NCI-H1105 treated with DMSO at 0.1 percent for 48 hours (cell line): ENCODE measurements at places on chromosomes 3 and 15.

DNA sequence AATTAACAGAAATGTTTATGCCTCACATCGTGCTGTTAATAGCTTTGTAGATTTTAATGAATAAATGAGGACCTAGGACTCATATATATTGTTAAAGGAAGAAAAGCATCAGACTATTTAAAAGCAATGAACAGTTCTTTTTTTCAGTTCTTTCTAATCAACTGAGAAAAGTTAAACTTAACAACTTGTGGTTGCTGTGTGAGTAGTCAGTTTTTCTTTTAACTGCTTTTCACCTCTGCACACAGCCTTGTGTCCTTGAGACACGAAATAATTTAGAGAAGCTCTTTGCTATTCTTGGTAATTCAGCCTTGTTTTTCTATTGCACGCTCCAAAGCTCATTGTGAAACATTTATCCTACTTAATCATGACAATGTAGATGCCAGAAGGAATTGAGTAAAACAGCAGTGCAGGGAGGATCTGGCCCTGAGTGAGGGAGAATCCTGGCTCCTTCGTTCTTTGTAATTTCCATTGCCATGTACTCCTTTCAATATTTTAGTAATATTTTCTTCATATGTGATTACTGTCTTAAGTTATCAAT lies 499.0 kb downstream of the PYDC2 start:
- DNase-seq, result no peak

DNA sequence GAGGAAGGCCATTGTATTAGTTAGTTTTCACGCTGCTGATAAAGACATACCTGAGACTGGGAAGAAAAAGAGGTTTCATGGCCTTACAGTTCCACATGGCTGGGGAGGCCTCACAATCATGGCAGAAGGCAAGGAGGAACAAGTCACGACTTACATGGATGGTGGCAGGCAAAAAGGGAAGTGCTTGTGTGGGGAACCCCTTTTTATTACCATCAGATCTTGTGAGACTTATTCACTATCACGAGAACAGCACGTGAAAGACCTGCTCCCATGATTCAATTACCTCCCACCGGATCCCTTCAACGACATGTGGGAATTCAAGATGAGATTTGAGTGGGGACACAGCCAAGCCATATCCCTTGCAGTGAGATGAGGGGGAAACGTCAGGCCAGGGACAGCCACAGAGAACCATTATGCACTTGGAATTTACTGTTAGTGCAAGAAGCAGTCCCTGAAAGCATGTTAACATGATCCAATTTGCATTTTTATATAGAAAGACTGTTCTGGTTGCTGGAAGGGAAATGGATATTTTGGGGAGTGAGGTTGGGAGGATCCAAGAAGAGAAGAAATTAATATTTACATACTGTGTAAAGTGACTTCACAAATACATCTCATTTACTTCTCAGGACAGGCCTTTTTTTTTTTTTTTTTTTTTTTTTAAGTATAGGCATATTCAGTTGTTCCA lies 87.1 kb downstream of the ARNT2 start:
- no peak for DNase-seq

DNA sequence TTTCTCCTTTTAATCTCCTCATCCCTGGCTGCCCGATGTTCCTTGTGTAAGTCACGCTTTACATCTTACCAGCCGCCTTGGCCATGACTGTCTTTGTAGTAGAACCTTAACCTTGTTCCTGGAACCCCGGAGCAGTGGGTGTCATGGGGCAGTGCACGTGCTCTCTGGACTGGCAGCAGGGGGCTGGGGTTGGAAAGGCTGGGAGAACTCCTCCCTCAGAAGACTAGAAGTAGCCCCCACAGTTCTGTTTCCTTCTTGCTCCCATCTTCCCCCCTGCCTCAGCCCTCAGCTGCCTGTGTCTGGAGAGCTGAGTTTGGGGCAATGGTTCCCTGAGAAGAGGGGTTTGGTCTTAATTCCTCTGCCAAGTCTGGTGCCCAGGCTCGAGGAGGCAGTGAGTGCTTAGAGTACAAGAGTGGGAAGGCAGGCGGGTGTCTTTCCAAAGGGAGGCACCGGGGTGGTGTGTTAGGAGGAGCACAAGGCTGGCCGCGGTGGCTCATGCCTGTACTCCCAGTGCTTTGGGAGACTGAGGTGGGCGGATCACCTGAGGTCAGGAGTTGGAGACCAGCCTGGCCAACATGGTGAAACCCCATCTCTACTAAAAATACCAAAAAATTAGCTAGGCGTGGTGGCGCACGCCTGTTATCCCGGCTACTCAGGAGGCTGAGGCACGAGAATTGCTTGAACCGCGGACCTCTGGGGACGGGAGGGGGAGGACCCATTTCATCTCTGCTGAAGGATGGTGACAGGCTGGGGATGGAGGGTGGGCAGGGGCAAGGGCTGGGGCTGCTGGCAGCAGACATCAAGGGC lies 100.4 kb downstream of the VGLL4 start:
- no peak for DNase-seq

DNA sequence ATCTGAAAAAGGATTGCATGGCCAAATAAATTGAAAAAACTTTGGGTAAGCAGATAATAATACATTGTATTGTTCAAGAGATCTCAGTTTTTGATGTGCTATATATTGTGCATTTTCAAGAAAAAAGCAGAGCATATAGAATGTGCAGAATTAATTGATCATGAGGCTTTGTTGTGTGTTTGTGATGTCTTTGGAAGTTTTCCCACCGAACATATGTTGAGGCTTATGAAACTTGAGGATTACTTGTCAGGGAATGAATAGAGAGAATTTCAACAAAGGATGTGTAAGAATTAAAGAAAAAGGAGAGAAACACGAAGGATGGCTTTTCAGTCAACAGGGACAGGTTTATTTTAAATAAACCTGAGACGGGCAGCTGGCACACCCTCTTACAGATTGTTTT lies 232.5 kb upstream of the POU1F1 start:
- no peak for DNase-seq

GRCh38 chr3:45932112-45932511 lies 11.2 kb upstream of the CXCR6 start:
- DNase-seq, result no peak

DNA sequence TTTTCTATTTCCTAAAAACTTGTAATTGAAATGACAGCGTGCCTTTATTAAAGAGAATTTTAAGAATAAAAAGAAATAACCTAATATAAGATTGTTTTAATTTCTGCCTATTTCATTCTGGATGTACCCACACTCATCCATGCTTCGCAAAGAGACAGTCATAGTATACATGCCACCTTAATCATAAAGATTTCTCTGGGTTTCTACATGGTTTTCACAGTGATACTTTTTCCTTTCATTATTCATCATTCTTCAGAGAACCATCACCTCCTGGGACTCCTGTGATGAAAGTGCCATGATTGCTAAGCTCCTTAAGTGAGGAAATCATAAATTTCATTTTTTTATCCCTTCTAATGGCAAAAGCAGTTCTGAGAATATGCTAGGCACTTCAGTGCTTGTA lies 4.3 kb upstream of the CCR8 start:
- DNase-seq, result no peak

DNA sequence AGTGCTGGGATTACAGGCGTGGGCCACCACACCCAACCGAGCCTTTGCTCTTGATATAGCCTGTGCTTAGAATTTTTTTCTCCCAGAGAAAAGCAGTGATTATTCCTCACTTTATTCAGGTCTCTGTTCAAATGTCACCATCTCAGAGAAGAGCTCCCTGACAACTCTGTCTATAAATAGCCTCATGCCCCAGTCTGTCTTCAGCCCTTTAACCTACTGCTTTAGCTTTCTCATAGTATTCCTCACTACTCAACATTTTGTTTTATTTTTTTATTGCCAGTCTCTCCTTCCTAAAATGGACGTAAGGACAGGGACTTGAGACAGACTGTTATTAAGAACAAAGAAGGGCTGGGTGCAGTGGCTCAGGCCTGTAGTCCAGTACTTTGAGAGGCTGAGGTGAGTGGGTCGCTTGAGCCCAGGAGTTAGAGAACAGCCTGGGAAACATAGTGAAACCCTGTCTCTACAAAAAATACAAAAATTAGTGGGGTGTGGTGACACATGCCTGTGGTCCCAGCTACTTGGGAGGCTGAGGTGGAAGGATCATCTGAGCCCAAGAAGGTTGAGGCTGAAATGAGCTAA lies 78.7 kb upstream of the TTBK2 start:
- DNase-seq, result no peak
